ENCODE measurements at places on chromosomes 12 and 14. TPM values are rescaled to one million over a fixed set of nuclear protein-coding genes. Genes with fewer than 3 reads are reported as not detected.

The SLC39A2 gene
- polyA plus RNA-seq, result not detected

The KRT3 gene
- polyA plus RNA-seq, result not detected

The SAV1 gene
- polyA plus RNA-seq, result 7.1 TPM

The PPP1R36 gene
- polyA plus RNA-seq, result not detected

The NOS1 gene
- polyA plus RNA-seq, result not detected

The NFE2 gene
- polyA plus RNA-seq, result not detected

The TAS2R42 gene
- not detected for polyA plus RNA-seq

The DIO2 gene
- polyA plus RNA-seq, result 0.32 TPM

The GAS2L3 gene
- polyA plus RNA-seq, result 6.5 TPM

The HNF1A gene
- not detected for polyA plus RNA-seq
